ENCODE measurements at places on chromosomes 7 and 10.

- DNase-seq: peak; percentile 35
Measured at GRCh38 chr10:103451091-103451813, 918 bp downstream of the CALHM2 start.

DNA sequence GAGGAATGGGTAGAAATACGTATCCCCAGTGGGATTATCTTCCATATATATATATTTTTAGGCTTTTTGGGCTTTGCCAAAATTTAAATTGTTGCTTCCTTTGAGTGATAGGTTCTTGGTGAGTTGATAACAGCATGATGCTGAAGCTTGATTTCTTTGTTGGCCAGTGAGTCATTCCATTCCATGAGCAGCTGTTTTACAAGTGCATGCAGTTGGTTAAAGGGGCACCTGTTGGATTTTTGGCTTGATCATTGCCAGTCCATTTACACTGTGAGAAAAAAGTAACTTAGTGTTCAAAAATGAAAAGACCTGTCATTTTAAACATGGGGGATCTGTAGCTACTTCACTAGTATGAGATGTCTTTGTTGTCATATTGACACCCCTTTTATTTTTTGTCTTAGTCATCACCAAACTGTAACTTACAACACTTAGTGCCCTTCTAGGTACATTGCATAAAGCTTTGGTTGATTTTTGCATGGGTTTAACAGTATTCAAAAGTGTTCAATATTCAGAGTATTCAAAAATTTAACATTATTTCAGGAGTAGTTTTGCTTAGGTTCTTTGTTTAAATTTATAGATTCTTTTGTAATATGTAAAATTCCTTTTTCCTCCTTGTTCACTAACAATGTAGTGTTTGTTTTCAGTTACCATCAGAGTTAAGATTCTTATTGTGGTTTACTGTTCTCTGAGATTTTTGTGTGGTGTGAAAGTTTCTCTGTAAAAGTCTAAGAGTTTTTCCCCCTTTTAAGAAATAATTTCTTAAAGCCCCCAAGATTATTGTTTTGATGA is 8.8 kb downstream of the AKAP9 start:
- no peak for DNase-seq

DNA sequence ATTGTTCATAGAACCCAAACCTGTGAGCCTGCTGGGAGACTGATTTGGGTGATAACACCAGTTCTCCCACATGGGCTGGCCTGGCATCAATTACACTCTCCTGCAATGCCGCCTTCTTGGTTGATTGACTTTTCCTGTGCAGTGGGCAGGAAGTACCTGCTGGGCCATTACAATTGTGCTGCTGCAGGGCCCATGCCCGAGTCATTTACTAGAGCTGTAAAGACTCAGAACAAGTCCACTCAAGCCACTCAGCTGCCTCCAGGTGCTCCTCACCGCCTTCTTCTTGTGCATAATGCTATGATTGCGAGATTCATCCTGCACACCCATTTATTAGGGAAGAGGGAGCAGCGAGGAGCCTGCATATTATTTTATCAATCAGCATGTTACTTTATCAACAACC is 264.0 kb downstream of the TCERG1L start:
- no peak for DNase-seq

GRCh38 chr10:91198781-91199180 is 21.7 kb upstream of the PCGF5 start:
- DNase-seq: no peak

GRCh38 chr10:48389846-48390557 is 83.5 kb downstream of the MAPK8 start:
- no peak for DNase-seq

GRCh38 chr10:71090801-71091200 is 121.6 kb upstream of the UNC5B start:
- no peak for DNase-seq

DNA sequence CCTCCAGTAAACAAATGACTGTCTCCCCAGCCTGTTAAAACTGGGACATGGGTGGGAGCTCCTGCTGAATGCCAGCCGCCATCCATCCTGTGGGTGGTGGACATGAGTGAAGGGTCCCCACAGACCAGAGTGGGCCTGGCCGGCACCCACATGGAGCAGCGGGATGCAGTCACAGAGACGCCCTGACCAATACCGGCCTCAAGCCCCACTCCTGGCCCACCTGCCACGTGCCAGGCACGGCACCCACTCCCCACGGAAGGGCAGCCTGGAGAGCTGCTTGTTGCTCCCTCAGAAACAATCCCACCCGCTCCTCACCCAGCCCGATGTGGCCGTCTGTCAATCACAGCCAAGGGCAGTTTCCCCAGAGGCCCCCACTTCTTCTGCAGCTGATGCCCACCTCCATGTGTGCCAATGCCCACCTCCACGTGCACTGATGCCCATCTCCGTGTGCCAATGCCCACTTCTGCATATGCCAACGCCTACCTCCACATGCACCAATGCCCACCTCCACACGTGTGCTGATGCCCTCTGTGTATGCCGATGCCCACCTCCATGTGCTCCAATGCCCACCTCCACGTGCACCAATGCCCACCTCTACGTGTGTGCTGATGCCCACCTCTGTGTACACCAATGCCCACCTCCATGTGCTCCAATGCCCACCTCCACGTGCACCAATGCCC is 42.8 kb upstream of the DNAAF5 start:
- DNase-seq: no peak

DNA sequence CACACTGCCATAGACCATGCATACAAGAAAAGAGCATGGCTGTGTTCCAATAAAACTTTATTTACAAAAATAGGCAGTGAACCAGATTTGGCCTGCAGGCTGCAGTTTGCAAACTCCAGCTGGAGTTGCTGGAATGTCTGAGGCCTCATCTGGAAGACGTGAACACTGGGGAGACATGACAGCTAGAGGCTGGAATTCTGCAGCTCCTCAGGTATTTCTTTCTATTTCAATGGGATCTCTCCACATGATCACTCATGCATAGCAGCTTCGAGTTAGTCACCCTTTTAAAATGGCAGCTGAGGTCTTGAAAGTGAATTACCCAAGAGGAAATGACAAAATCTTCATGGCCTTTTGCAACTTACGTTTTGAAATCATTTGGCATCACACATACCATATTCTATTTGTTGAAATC is 52.6 kb upstream of the BET1 start:
- no peak for DNase-seq

DNA sequence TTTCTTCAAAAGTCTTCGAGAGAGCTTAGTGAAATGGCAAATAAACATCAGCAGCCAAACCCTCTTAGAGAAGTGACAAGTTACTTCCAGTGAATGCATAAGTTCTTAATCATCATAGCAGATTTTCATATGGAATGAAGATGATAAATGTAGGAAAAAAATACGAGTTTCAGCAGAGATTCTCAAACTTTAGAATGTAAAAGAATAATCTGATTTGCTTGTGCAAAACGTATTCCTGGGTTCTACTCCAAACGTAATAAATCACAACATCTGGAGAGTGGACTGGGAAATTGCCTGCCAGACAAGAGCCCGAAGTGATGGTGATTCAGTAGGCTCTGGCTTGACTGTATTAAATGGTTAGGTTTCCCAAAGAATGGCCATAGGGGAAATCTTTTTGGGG is 62.2 kb downstream of the AKR1E2 start:
- no peak for DNase-seq

- no peak for DNase-seq
Measured at GRCh38 chr7:38736138-38736537, 105.0 kb upstream of the AMPH start.

GRCh38 chr7:138459413-138460175 is 465 bp upstream of the TRIM24 start:
- DNase-seq: peak; percentile 98

DNA sequence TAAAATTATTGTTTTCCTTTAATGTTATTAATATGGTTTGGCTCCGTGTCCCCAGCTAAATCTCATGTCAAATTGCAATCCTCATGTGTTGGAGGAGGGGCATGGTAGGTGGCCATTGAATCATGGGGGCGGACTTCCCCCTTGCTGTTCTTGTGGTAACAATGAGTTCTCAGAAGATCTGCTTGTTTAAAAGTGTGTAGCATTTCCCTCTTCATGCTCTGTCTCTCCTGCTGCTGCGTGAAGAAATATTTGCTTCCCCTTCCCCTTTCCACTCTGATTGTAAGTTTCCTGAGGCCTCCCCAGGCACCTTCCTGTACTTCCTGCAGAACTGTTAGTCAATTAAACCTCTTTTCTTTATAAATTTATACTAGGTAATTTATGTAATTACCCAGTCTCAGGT is 27.5 kb downstream of the VIM start:
- DNase-seq: no peak

- no peak for DNase-seq
Measured at GRCh38 chr7:99340659-99341058, 15.0 kb downstream of the ARPC1A start.

- no peak for DNase-seq
Measured at GRCh38 chr7:129875745-129876411, 76.9 kb downstream of the UBE2H start.

GRCh38 chr7:112556633-112557032 is 75.8 kb downstream of the LSMEM1 start:
- DNase-seq: no peak

DNA sequence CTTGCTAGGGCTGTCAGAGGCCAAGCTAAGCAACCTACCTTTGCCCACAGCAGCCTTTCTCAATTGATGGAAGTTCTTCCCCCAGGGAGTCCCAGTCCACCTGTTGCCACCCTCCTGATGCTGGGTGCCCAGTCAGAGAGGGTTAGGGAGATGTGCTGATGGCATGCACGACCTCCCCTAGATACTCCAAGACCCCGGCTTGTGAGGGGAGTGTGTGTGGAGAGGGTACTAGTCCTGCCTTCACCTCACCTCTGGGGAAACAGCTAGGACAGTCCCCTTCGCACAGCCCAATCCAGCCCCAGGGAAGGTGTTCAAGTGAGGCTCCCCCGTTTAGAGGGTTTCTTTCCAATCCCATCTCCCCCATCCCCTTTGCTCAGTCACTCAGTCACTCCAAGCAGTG is 1.3 kb upstream of the UNC5B start:
- no peak for DNase-seq

GRCh38 chr7:2800931-2801688 is 43.0 kb downstream of the GNA12 start:
- no peak for DNase-seq

DNA sequence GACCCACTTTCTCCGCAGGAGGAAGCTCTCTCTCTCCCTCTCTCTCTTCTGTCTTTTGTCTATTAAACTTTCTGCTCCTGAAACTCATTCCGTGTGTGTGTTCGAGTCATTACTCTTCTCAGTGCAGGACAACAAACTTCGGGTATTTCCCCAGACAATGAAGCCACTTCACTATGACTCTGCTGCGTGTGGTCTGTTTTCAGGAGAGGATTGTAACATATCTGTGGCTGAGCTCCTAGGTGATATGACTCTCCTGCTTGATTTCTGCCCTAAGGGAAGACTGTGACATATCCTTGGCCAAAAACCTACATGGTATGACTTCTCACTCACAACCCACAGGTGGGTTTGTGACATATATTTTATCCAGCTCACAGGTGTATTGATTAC is 39.9 kb upstream of the ZNF107 start:
- DNase-seq: no peak

GRCh38 chr10:70840836-70841235 is 25.1 kb downstream of the SGPL1 start:
- DNase-seq: no peak

- DNase-seq: peak; percentile 49
Measured at GRCh38 chr10:102408728-102409603, 9.6 kb downstream of the PSD start.

GRCh38 chr7:77644774-77645173 is 51.5 kb upstream of the RSBN1L start:
- no peak for DNase-seq

DNA sequence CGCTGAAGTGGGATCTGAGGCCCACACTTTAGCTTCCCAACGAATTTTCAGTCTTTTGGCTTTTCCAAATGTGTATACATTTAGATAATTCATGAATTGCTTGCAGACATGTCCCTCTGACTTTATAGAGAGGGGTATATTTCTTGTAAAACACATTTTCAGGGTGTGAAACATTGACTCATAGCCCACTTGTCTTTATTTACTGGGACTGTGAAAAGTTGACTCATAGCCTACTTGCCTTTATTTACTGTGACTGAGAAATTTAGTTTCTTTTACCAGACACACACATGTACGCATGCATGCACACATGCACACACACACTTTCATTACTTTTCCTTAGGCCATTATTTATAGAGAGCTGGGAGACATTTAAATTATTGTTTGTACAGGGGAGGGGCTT is 79.1 kb downstream of the VTI1A start:
- no peak for DNase-seq

DNA sequence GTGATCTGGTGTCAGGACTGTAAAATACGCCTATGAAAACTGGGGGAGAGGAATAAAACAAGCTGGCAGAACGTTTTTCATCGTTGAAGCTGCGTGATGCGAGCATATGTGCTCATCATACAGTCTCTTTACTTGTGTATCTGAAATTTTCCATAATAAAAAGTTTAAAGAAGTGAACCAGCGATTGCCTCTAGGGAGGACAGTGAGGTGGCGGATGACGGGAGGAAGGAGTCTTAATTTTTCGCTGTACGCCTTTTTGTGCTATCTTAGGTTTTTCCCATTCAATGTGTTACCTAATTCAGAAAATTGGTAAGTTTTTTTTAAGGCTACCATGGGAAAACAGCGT is 891 bp upstream of the WAPL start:
- DNase-seq: no peak

DNA sequence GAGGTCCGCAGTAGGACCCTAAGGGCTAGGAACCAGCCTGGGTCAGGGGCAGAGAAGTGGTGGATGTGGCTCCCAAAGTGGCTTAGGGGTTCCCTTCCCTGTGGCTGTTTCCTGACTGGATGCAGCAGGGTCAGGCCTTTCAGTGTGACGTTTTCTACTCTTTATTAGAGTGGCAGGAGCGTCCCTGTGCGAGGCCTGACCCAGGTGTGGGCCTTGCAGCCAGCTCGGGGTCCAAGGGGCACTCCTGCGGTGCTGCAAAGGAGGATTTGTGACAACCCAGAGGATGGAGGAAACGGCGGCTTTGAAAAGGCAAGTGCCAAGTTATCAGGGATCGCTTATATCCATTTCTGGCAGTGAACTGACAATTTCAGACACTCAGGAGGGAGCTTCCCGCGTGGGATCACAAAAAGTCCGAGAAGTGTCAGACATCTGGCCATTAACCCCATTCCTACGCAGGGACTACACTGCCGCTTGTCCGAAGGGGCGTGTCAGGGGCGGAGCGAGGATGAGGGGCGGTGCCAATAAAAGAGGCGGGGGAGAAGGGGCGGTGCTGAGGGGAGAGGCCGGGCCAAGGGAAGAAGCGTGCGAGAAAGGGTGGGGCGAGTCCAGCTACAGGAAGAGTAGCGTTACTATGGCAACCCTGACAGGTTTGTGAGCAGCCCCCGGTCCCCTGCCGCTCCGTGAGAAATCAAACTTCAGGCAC is 98.8 kb upstream of the ZNF722 start:
- peak; percentile 63 for DNase-seq

DNA sequence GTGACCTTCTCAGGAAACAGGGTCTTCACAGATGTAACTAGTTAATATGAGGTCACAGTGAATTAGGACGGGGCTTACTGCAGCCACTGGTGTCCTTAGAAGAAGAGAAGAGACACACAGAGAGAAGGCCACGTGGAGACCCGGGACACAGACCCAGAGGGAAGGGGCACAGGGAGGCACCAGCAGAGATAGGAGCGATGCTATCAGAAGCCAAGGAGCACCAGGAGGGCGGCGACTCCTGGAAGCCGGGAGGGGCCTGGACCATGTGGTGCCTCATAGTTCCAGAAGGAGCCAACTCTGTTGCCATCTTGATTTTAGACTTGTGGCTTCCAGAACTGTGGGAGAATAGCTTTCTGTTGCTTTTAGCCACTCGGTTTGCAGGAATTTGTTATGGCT is 505.9 kb downstream of the TCERG1L start:
- no peak for DNase-seq

- no peak for DNase-seq
Measured at GRCh38 chr10:117197189-117197588, at the start of gene KCNK18. Gene KCNK18 (plus strand): TSS chr10:117197489. CDS start chr10:117197489, 0 bp downstream.

Data from effector memory CD8-positive, alpha-beta T cell (primary cell).